ENCODE measurements at places on chromosomes 16 and 17.

GRCh38 chr17:28466001-28466400 is 7.4 kb upstream of the SLC13A2 start:
- DNase-seq = no peak

DNA sequence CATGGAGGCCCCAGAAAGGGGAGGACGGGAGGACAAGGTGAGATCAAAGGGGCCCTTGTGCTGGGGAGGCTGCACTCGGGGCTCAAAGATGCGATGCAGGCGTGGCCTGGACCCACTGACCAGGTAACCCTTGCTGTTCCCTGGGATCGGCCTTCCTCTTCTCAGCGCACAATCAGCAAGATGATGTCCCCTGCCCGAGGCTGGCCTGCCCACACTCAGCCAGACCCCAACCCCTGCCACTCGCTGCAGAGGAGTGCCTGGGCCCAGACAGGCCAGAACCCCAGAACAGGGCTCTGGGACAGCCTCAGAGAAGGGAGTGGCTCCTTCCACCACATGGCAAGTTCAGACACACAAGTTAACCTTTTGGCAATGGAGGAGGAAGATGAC is 14.8 kb downstream of the KIFC3 start:
- no peak for DNase-seq

DNA sequence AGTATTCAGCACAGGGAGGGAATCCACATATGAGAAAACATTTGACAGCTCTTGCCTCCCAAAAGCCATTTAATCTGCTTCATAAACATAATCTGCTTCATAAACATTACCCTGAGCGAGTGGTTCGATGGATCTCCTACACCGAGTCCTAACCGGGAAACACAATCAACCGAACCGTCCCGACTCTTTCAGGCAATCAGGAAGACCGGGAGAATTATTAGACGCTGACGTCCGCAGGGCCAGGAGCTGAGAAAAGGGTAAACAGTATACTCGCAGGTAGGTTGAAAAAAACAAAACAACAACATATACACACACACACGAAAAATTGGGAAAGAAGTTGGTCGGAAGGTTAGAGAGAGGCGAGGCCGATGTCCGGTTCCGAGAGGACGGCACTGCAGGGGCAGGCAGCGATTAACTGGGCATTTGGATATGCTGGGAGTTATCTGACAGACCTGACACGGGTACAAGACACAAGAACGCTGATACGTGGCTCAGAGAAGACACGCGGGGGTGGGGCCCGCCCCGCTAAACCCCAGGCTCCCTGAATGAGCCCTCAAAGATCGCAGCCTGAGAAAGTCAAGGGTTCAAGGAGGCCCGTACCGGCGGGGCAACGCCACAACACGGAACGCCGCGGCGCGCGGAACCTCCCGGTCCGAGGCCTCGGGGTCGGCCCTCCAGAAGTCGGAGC is 585 bp downstream of the AP1G1 start:
- peak; percentile 17 for DNase-seq

DNA sequence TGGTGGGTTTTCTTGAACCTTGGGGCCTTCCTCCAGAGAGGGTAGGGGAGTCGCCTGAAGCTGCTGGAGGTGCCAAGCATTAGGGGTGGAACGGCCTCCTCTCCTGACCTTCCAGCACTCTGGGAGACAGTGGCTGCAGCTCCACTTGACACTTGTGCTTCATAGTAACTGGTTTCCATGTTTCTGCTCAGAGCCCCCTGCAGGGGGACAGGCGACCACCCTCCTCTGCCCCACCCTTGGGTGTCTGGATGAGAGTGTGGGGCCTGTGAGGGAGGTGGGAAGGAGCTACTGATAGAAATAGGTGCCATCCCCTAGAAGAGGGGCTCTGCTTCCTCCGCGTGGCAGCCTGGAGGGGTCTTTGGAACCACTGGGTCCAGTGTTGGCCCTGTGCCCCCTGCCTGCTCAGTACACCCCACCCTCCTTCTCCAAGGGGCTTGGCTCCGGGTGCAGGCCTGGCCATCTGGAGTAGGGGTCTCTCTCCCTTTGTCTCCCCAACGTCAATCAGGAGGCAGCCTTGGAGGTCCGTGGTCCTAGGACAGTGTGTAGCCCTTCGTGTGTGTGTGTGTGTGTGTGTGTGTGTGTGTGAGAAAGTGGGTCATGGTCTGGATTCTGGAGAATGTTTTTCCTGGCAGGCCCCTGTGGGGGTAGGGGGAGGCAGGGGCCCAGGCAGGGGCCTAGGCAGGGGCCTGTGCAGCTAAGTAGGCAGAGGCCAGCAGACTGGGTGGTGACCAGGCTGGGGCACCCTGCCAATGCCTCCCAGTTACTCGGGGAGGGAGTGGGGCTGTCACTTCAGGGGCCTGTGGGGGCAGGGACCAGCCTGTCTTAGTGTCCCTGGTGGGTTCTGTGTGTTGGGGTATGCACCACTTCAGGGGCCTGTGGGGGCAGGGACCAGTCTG is 4.9 kb downstream of the LASP1 start:
- DNase-seq = peak; percentile 50

GRCh38 chr17:47884905-47885730 is 10.9 kb upstream of the SP2 start:
- DNase-seq = no peak

All from fibroblast of gingiva (primary cell).